ENCODE measurements at places on chromosomes 3 and 15. TPM values are rescaled to one million over a fixed set of nuclear protein-coding genes. Genes with fewer than 3 reads are reported as not detected.

DNA sequence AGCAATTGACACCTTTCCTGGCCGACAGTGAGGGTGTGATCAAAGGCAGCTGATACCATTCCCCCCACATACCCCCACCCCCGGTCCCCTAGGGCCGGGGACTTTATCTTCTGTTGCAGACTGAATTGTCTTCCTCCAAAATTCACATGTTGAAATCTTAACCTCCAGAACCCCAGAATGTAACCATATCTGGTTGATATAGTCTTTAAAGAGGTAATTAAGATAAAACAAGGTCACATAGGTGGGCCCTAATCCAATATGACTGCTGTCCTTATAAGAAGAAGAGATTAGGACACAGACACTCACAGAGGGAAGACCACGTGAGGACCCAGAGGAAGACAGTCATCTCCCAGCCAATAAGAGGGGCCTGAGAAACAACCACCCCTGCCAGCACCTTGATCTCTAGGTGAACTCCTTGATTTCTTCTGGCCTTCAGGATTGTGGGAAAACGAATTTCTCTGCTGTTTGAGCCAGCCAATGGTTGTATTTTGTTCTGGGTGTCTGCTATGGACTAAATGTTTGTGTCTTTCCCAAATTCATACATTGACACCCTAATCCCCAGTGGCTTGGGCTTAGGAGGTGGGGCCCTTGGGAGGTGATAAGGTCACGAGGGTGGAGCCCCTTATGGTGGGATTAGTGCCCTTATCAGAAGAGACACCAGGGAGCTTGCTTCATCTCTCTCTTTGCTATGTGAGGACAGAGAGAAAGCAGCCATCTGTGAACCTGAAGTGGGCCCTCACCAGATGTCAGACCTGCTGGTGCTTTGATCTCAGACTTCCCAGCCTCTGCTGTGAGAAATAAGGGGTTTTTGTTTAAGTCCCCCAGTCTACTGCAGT lies 144.0 kb downstream of the CHSY1 start:
- no peaks in the 10 kb centered on the region for H3K36me3 ChIP-seq
- H3K27ac ChIP-seq, result no peak overlapping the region
- no peaks in the 10 kb centered on the region for H3K4me1 ChIP-seq
- H3K4me3 ChIP-seq, result no peak overlapping the region
- DNase-seq, result no peak
- H3K27me3 ChIP-seq, result no peaks in the 10 kb centered on the region

Gene LRRFIP2
- 8.8 TPM for polyA plus RNA-seq

- H3K27ac ChIP-seq, result no peak overlapping the region
- no peaks in the 10 kb centered on the region for H3K27me3 ChIP-seq
- H3K36me3 ChIP-seq, result no peaks in the 10 kb centered on the region
Observed at GRCh38 chr3:155064920-155065319, 15.2 kb upstream of the MME start.

Gene RNF7
- 78.4 TPM for polyA plus RNA-seq

DNA sequence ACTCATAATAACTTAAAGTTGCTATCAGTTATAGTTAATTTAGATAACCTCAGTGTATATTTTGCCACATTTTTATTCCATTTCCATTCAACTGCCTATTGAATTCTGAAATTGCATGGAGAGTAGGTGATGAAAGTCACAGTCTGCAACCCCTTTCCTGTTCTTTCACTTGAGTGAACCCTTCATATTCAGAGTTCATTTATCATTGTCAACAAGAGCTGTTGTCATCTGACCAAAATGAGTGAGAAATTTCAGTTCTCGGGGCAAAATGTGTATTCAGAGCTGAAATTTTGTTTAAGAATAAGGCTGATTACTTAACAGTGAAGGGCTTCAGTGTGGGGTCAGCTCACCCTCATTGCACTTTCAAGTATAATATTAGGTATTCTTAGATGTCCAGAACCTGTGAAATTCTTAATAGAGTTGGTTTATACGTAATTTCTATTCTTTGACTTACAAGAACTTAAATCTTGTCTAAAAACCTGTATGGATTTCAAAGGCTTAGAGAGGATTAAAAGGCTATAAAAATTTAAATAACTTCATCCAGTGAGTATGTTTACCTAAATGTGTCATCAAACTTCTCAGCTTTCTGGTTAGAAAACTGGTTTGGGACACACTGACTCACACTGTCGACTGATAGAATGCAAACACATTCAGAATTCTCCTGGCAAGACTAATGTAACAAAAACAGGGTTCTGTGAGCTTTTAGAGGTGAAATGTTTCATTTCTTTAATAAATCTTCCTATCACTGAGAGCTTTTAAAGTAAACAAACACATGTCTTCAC lies 92.2 kb downstream of the CMSS1 start:
- H3K36me3 ChIP-seq, result no peaks in the 10 kb centered on the region
- no peak overlapping the region for H3K4me3 ChIP-seq
- DNase-seq, result no peak

DNA sequence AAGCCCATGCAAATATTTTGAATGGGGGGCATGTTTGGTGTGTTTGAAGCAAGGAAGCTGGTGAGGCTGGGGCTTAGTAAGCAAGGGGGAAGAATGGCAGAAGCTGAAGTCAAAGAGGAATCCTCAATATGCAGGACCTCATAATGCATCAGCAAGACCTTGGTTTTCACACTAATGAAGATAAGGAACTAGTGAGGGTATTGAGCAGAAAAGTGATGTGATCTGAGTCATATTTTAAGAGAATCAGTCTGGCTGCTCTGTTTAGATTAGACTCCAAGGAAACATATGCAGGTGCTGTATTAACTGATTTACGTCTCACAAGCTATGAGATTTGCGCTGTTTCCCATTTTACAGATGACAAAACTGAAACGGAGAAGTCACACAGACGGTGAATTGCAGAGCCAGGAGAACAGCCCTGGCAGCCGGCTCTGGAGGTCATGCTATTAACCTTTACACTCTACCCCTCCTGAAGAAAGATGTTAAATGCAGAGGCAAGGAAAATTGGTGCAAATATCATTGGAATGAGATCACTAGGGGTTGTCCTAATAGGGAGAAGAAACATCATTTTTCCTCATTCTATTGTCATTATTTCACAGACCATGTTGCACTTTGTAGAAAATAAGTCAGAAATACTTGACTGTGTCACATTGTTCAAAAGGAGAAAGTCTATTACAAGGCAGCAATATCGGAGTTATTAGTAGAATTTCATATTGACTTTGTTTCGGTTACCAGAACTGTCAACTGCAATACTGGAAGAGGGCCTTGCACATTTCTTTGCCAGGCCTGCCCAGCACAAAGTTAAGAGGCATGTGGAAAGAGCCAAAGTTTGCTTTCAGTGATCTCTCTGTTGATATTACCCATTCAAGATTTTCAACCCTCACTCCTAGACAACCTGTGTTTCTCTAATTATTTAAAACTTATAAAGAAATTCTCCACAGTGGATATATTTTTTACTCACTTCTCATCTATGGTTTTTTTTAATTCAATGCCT lies 64.9 kb downstream of the COL8A1 start:
- no peaks in the 10 kb centered on the region for H3K27me3 ChIP-seq
- no peaks in the 10 kb centered on the region for H3K36me3 ChIP-seq
- no peaks in the 10 kb centered on the region for H3K4me1 ChIP-seq
- DNase-seq, result no peak

Gene NR2E3
- 0.80 TPM for polyA plus RNA-seq

Gene GOLGA6L7
- polyA plus RNA-seq, result not detected

Gene IL17RB
- 13.3 TPM for polyA plus RNA-seq

- no peaks in the 10 kb centered on the region for H3K4me1 ChIP-seq
- no peak for DNase-seq
- H3K4me3 ChIP-seq, result no peak overlapping the region
- no peaks in the 10 kb centered on the region for H3K27me3 ChIP-seq
Observed at GRCh38 chr15:73902121-73903020, 23.9 kb upstream of the LOXL1 start.

DNA sequence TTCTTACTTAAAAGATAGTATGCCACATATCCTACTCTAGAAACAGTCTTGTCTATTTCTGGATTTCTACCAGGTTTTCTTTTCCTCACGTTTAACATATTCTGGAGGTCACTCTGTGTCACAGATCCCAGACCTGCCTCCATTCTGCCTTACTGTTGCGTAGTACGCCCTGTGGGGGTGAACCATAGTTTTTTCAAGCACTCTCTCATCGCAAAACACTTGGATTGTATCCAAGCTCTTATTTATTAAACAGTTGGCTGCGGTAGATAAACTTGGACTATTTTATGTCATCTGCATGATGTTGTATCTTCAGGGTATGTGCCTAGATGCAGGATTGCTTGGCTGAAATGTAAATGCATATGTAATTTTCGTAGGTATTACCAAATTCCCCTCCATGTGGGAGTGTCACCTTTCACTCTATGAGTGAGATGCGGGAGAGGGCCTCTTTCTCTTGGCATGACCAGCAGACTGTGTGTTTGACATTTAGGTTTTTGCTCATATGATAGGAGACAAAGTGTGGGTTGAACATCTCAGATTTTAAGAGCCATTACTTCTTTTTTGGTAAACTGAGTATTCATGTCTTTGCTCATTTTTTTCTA lies 55.8 kb downstream of the ABTB1 start:
- H3K27ac ChIP-seq, result no peak overlapping the region
- H3K27me3 ChIP-seq, result no peaks in the 10 kb centered on the region

GRCh38 chr3:53170325-53171063 lies 9.5 kb downstream of the PRKCD start:
- no peak overlapping the region for H3K4me3 ChIP-seq
- H3K36me3 ChIP-seq, result no peaks in the 10 kb centered on the region
- no peak overlapping the region for H3K27ac ChIP-seq

- H3K4me1 ChIP-seq, result no peaks in the 10 kb centered on the region
- no peak overlapping the region for H3K27ac ChIP-seq
- H3K36me3 ChIP-seq, result peaks cover 5% of the 10 kb centered on the region
- DNase-seq, result no peak
- no peak overlapping the region for H3K4me3 ChIP-seq
Observed at GRCh38 chr15:85707519-85708338, 87.0 kb downstream of the KLHL25 start.

- H3K4me3 ChIP-seq, result no peak overlapping the region
- peaks cover 75% of the 10 kb centered on the region for H3K36me3 ChIP-seq
- no peaks in the 10 kb centered on the region for H3K4me1 ChIP-seq
- H3K27ac ChIP-seq, result no peak overlapping the region
Observed at GRCh38 chr15:64687172-64687571, 88.2 kb downstream of the RBPMS2 start.

GRCh38 chr3:184771301-184772127 lies 40.5 kb upstream of the VPS8 start:
- no peak overlapping the region for H3K27ac ChIP-seq
- H3K27me3 ChIP-seq, result no peaks in the 10 kb centered on the region
- no peaks in the 10 kb centered on the region for H3K36me3 ChIP-seq
- peaks cover 8% of the 10 kb centered on the region for H3K4me1 ChIP-seq
- no peak for DNase-seq
- H3K4me3 ChIP-seq, result no peak overlapping the region

GRCh38 chr15:81633889-81634288 lies 259.9 kb upstream of the TMC3 start:
- no peaks in the 10 kb centered on the region for H3K36me3 ChIP-seq
- H3K4me3 ChIP-seq, result no peak overlapping the region
- H3K27ac ChIP-seq, result no peak overlapping the region

DNA sequence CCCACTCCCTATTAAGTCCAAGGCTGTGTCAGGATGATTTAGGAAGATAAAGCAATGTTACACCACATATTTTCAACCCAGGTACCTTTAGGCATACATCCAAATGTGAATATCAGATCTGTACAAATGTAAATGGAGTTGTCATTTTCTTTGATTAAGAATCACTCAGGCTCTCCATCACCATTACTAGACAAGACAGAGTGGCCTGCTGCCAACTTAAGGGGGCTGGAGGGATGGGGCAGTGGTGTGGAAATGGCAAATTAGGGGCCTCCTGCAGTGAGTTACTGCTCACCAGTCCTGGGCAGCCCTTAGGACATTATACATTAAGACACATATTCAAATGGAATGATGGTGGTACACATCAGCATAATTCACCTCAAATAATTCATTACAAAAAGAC lies 211.0 kb downstream of the TNIK start:
- DNase-seq, result no peak
- no peak overlapping the region for H3K27ac ChIP-seq
- H3K36me3 ChIP-seq, result no peaks in the 10 kb centered on the region
- H3K4me3 ChIP-seq, result no peak overlapping the region

Data from H1 (cell line).